ENCODE measurements at places on chromosomes 3 and 15.

- no peak for DNase-seq
Observed at GRCh38 chr15:29451201-29451781, 181.7 kb upstream of the NSMCE3 start.

GRCh38 chr15:49832511-49832910 lies 211.7 kb downstream of the DTWD1 start:
- DNase-seq = no peak

- DNase-seq = peak; percentile 25
Observed at GRCh38 chr3:61236556-61236955, 14.7 kb downstream of the FHIT start.

DNA sequence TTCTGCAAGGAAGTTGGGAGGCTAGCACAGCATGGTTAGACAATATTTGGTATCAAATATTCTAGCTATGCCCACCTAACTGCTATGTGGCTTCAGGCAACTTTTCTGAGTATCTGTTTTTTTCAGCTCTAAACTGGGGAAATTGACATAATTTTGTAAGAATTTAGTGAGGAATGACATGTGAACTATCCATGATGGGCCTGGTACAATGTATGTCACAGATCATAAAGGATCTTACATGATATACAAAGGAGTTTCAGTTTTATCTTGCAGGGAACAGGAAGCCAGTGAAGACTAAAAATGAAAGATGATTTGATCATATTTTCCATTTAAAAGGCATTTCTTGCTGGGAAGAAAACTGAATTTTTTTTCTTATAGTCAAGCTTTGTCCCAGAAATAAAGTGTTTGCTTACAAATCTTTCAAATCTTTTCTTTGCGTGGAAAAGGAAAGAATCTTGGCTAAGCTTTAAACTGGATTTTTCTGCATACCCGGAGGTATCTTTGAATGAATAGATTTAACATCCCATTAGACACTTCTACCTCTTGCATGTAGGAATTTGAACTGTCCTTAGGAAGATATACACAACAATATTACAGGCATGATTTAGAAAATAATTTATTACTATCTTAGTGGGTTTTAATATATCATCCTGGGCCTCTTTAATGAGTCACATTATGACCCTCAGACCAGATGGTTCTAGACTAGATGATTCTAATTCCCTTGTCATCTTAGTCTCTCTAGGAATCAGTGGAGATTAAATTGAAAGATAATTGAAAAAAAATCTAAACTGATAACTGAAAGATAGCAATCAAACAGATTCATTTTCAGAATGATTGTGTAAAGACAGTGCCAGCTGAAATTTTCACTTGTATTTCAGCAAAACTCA lies 436.0 kb upstream of the THBS1 start:
- DNase-seq = peak; percentile 39

DNA sequence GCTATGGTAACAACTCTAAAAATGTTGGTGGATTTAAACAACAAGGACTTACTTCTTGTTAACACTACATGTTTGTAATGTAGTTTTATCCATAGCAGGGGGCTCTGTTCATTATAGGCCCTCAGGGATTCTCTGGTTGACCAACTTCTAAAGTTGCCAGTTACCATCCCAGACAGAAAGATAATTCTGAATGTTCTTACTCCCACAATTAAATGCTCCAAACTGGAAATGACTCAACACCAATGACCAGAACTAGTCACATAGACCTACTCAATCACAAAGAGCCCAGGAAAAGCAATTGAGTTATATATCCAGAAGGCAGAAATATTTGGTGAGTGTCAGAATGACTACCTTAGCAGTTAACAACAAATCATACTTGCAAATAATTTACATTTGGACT lies 199.3 kb upstream of the UMPS start:
- DNase-seq = no peak

- DNase-seq = no peak
Observed at GRCh38 chr3:49568965-49569364, 14.7 kb downstream of the BSN start.

DNA sequence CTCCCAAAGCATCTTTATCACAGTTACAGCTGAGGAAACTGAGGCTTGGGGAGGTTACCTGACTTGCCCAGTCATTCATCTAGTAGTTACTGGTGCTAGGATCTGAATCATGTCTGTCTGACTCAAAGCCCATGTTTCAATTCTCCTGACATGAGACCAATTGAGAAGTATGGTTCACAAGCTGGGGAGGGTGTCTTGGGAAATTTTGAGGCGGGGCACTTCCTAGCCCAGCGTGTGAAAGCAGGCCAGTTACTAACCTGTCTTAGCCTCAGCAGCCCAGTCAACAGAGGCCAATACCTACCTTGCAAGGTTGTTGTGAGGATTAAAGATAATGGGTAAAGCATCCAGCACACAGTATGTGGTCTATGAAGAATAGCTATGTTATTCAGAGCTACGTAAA lies 37.0 kb downstream of the CLDN18 start:
- DNase-seq = peak; percentile 6

GRCh38 chr3:141795276-141795675 lies 32.1 kb downstream of the GRK7 start:
- DNase-seq = no peak

DNA sequence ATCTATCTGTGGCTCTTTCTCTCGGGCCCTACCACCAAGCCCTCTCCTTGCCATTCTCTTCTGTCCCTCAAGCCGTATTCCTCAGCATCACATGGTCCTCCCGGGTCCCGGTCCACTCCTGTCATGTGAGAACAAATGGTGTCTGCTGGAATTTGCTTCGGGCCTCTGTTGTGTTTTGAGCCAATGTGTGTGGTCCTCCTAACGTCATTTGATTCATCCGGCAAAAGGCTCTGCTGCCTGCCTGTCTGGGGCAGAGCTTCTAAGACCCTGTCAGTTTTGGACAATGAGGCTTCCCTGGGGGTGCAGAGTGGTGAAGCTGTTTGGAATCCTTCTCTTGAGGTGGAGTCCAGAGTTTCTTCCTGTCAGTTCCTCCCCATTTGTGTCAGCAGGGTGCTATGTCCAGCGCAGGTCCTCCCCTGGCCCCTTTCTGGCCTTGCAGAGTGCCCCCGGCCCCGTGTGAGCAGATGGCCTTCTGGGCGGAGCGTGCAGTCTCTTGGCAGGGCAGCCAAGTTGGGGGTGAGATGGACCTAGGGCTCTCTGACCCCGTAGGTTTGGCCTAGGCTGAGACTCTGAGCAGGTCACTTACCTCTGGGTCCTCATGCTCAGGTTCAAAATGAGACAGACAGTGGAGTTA lies 93.6 kb downstream of the APBA2 start:
- DNase-seq = no peak

DNA sequence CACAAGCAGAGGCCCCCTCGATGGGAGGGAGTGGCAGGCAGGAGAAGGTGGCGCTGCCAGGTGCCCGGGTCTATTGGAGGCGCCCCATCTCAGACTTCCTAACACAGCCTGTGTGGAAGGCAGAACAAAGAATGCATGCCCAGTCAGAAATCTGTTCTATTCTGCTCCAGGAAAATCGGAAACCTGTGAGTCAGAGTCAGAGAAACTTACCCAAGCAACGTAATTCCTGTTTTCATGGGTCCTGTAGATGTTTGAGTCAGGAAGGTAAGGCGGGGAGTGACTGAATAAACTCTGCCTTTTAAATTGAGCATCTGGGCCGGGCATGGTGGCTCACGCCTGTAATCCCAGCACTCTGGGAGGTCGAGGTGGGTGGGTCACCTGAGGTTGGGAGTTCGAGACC lies 13.7 kb downstream of the MAP6D1 start:
- no peak for DNase-seq

- DNase-seq = no peak
Observed at GRCh38 chr3:102570511-102570910, 135.7 kb downstream of the ZPLD1 start.

GRCh38 chr15:84883466-84883865 lies 996 bp upstream of the SLC28A1 start:
- DNase-seq = no peak

DNA sequence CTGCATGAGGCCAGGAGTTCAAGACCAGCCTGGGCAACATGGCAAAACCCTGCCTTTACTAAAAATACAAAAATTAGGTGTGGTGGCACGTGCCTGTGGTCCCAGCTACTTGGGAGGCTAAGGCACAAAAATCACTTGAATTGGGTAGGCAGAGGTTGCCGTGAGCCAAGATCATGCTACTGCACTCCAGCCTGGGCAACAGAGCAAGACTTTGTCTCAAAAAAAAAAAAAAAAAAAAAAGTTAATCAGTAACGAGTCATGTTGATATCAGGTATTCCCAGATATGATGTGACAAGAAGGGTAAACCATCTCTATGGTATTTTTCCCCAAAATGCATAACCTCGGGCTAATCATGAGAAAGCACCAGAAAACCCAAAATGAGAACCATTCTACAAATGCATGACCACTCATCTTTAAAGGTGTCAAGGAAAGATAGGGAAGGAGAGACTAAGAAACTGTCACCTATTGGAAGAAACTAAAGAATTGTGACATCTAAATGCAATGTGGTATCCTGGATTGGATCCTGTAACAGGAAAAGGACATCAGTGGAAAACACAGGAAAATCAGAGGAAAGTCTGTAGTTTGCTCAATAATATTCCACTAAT lies 66.5 kb upstream of the MAP4 start:
- DNase-seq = no peak

- DNase-seq = no peak
Observed at GRCh38 chr15:48313216-48313615, 18.0 kb upstream of the DUT start.

GRCh38 chr15:32687556-32687955 lies 30.2 kb upstream of the GREM1 start:
- no peak for DNase-seq

- DNase-seq = no peak
Observed at GRCh38 chr3:108509263-108509662, 1.1 kb downstream of the MYH15 start.

GRCh38 chr3:191320316-191320715 lies 8.9 kb upstream of the CCDC50 start:
- DNase-seq = no peak

- DNase-seq = no peak
Observed at GRCh38 chr15:72889545-72889944, 106.0 kb upstream of the ADPGK start.

DNA sequence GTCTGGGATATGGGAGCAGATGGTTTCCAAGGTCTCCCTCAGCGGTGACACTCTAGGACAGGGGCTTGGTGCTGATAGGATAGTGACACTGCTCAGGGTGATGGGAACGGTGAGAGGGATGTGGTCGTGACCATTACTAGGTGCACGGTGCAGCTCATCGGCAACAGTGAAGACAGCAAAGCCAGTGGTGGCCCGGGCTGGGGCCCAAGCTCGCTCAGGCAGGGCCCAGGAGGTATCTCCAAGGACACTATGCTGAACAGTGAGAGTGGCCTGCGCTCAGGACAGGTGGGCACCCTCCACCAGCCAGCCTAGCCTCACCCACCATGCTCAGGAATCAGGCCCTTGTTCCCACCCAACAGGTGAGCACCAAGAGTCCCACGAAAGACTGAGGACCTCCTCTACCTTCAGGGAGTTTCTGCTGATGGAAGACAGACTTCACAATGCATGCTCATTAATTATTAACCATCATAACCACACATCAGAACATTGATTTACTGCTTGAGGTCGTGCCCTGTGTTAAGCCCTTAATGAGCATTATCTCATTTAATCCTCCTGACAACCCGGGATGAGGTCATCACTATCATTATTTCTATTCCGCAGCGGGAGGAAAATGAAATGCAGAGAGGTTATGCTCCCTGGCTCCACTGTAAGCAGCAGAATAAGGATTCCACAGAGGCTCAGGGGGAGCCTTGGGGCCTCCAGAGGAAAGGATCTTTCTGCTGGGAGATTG lies 269.4 kb downstream of the UACA start:
- DNase-seq = no peak

DNA sequence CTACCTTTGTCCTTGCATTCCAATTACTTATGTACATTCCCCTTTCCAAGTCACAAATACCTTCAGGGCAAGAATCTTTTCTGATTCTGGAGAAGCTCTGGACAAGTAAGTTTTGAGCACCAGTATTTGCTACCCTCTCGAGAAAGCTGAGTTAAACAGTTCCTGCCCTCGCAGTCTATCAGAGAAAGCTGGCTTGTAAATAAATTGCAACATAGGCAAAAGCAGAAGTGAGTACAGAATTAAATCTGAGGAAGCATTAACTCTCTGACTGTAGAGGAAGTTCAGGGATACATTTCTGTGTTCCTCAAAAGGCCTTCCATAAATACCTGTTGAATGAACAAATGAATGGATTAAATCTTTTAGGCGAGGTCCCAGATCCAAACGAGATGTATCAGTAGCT lies 1.2 kb downstream of the OSBPL11 start:
- no peak for DNase-seq

DNA sequence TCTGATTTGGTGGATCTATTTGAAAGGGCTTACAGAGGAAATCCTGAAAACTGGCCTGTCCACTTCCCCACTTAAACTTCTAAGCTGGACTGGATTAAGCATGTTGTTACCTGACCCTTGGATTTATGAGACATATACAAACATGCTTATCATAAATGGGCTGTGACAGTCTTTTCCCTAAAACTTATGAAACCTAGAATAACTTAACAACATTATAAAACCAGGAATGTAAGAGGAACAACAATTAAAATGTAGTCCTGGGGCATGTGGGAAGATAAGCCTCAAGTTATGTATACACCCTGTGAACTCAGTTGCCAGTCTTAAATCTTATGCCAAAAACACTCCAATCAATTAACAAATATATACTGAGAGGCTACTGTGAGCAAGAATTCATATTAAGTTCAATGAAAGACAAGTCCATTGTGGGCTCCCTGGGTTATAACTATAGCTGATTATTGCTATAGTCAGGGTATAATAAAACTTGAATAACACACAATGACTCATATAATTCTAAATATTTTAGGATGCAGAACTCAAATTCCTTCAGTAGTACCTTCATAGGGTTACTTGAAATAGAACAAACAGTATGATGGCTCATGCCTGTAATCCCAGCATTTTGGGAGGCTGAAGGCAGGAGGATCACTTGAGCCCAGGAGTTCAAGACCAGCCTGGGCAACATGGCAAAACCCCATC lies 87.2 kb upstream of the PPIB start:
- DNase-seq = no peak

DNA sequence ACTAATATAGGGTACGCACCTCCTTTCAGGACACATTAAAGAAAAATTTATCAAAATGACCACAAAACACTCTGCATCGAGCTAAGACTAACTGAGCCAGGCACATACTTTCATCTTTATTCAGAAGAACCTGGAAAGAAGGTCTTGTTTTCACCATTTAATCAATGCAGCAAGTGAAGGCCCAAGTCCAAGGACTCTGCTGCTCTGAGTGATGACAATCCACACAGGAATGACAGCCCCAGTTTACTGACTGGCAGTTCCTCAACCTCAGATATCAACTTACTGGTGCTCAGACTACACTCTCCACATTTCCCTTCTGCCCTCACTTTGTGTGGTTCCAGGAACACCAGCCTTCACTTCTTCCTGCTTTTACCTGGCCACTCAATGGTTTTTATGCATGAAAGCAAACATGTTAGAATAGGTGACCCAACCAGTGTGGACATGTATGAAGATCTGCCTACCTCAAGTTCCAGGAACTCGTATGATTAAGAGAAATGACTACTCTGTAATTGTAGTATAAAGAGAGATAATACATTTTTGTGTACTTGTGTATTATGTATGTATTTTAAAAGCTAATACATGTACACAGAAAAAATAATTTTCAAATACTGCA lies 29.1 kb upstream of the RASA2 start:
- no peak for DNase-seq

- no peak for DNase-seq
Observed at GRCh38 chr3:137771401-137772213, 7.5 kb downstream of the SOX14 start.

Data from activated CD4-positive, alpha-beta T cell treated with anti-CD3 and anti-CD28 coated beads, Interleukin-2, amount 50 U/mL, for 16 hours (primary cell).